CD4-positive, alpha-beta T cell treated with Interleukin-10 for 1 hour (primary cell): ENCODE measurements at places on chromosomes 12 and 14.
A peak's percentile ranks its signal among the peaks of the same experiment; 100 is the strongest.

- no peak for DNase-seq
Measured at GRCh38 chr14:87879389-87879788, 113.6 kb downstream of the GALC start.

DNA sequence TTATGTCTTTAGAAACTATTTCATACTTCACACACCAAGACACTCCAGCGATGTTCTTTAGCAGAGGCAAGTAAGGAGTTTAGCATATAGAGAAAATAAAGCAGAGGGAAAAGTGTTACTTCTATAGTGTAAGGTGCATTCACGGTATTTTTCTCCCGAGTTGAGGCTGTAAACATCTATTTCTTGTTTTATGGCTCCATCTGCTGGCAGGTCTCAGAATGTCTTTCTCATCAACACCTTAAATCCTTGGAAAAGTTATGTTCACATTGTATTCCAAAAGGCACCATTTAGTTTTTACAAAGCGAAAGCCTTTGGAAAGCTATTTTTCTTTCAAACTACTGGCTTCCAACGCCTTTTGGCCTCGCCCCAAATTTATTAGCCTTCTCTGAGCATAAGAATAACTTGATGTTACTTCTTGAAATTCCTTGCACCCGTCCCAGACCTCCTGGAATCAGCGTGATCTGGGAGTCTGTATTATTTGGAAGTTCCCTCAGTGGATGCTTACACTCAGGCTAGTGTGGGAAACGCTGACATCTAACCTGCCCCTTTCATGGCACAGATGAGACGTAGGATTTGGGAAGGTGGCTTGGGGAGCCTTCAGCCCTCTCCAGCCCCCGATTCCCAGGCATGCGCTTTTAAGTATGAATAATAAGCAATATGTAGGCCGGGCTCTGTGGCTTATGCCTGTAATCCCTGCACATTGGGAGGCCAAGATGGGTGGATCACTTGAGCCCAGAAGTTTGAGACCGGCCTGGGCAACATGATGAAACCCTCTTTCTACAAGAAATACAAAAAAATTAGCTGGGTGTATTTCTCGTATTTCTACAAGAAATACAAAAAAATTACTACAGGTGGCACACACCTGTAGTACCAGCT, 1.9 kb upstream of the PIWIL1 start:
- peak; percentile 28 for DNase-seq

GRCh38 chr12:53626702-53627169, 554 bp upstream of the ATF7 start:
- no peak for DNase-seq

DNA sequence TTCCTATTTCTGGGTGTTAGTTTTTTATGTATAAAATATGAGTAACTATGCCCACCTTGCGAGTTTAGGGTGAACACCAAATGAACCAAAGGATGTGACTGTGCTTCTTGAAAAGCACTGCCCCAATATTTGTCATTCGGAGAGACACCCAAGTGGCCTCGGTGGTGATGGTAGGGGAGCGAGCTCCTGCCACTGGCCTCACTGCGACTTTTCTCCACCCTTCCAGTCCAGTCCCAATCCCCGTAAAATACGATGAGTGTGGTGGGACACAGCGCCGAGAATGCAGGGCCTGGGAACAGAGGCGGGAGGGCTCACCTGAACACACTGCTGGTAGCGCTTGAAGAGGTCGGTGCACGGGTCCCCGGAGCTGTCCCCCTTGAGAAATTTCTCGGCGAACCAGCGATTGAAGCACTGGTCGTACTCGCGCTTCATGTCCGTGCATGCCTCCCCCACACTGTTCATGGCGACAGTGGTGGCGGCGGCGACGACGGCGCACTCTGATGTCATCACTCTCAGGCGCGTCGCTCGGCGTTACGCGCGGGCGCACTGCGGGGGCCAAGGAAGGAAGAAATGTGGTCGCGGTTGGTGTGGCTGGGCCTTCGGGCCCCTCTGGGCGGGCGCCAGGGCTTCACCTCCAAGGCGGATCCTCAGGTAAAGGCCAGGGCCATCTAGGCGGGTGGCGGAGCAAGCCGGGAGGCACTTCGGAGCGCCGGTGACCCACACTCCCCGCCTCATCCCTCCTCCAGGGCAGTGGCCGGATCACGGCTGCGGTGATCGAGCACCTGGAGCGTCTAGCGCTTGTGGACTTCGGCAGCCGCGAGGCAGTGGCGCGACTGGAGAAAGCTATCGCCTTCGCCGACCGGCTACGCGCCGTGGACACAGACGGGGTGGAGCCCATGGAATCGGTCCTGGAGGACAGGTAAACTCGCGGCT, at the start of the genes GATC and TRIAP1:
TSS of gene GATC (plus strand) at position 534 of the 933 bp plus-strand sequence. CDS start at position 571, 37 bp downstream.
TSS of gene TRIAP1 (minus strand) at position 474 of the 933 bp plus-strand sequence. CDS start at position 462, 12 bp downstream.
- peak; percentile 91 for DNase-seq

- no peak for DNase-seq
Measured at GRCh38 chr12:59494617-59495016, 101.2 kb upstream of the SLC16A7 start.

DNA sequence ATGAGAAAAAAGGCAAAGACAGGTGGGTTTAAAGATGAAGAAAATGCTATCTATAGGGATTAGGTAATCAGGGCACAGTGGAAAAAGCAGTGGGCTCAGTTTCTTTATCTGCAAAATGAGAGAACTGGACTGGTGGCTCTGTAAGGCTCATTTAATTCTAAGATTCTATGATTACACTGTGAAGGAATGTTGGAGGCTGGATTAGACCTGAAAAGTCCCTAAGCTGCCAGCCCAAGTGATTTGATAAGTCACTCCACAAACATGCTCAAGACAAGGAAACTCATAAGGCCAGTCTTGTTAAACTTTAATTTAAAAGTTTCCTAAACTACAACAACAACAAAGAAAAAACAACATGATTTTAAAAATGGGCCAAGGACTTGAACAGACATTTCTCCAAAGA, 75.1 kb downstream of the DCAF5 start:
- no peak for DNase-seq

DNA sequence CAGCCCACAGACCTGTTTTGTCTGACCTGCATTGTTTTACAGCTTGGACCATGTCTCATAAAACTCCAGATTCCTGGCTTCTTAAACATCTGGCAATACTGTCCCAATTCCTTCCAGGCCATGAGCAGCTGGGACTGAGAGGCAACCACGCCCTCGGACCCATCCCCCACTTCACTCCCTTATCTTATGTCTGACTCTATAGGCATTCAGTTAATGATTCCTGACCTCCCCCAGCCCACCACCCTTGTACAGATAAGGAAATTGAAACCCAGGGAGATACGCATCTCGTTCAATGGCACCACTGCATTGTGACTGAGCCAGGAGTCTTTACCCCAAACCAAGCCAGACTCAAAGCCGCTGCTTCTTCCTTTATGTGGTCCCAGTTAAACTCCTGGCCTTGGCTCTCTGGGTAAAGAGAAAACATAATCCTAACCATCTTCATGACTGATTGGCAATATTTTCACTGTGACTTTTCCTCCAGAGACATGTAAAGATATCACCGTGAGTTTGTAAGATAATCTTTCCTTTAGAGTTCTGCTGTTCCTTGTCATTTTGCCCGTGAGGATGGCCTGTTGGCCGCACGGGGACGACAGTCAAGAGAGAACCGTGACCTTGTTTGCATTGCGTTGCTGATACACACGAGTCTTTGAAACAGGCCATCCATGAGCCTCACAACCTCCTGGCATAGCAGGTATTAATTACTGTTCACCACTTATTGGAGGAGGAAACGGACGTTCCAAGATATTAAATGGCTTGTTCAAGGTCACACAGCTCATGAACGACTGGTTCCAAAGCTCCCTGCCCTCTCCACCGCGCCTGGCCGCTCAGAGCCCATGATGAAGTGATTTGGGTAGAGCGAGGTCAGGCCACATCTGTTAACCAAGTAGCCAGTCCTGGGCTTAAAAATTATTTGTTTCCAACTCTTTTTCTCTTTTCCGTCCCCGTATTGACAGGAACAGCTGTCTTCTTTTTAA, 39.4 kb downstream of the MAP1LC3B2 start:
- no peak for DNase-seq

DNA sequence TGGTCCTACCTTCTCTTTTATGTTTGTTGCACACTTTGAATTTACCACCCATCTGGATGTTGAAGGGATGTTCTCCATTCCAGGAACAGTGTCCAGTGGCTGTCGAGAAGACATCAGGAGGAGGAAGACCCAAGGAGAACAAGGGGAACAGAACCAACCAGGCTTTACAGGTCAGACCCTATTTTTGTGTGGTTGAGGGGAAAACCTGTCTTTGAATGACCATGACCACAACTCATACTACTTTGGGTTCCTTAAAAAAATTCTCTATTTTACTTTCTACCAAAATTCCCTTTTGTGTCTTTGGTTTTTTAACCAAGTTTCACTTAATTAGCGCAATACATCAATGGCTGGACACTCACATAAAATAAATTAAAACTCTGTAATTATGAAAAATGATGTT, 78.7 kb downstream of the PLXNC1 start:
- no peak for DNase-seq

GRCh38 chr14:80946797-80947196, 5.3 kb upstream of the CEP128 start:
- no peak for DNase-seq

GRCh38 chr14:100791995-100792394, 33.9 kb upstream of the MEG3 start:
- DNase-seq, result no peak

GRCh38 chr14:26427097-26427496, 170.7 kb downstream of the NOVA1 start:
- DNase-seq, result no peak

DNA sequence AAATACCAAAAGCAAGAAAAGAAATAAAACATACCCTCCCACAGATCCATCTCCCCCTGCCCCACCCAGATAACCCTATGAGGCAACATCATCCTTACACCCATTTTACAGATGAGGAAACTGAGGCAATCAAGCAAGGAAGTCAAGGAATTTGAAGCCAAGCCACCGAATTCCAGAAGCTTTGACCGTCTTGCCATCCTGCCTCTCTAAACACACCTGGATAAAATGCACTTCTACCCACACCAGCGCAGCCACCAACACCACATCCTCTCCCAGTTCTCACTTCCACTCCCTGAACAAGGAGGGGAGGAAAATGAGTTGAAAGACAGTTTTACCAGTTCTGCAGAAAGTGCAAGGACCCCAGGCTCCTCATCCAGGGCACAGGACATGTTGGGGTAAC, 13.6 kb downstream of the CMKLR1 start:
- no peak for DNase-seq

DNA sequence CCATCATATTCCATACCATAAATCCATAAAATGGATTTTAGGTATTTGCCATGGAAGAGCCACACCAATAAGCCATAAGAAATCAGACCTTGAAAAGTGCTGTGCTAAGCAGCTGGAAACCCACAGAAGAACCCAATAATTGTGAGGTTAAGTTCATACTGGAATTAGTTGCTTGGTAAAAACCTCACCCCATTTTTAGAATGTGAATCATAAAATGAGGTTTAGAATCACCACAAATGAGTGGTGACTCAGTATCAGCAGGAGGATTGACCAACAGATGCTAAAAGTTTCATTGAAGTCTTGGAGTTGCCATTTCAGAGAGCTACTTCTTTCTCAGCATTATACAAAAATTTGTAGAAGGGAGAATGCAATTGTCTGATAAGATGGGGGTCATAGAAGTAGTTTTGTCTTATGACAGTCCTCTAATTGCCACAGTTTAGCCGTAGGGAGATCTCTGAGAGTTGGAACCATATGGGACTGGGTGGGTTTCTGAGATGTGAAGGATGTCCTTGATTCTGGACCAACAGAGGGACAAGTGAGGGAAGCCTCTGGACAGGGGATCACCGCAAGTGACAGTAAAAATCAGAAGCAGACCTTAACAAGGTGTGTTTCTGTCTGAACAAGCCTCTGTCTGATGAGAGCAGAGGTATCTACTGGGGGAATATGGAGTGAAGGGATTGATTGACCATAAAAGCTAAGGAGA, 1.4 kb upstream of the STON2 start:
- no peak for DNase-seq

DNA sequence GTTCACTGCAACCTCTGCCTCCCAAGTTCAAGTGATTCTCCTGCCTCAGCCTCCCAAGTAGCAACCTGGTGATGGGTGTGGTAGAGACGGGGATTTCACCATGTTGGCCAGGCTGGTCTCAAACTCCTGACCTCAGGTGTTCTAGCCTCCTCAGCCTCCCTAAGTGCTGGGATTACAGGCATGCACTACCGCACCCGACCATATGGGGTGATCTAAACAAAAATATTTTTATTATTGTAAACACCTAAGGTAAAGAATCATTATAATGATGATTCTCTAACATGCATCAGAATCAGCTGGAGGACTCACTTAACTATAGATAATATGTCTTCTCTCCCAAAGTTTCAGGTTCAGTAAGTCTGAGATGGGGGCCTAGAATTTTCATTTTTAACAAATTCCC, 96.2 kb upstream of the ALG10 start:
- no peak for DNase-seq

GRCh38 chr12:41653386-41654326, 465.5 kb downstream of the PDZRN4 start:
- no peak for DNase-seq

- DNase-seq, result no peak
Measured at GRCh38 chr12:123393747-123394146, 9.8 kb downstream of the KMT5A start.

DNA sequence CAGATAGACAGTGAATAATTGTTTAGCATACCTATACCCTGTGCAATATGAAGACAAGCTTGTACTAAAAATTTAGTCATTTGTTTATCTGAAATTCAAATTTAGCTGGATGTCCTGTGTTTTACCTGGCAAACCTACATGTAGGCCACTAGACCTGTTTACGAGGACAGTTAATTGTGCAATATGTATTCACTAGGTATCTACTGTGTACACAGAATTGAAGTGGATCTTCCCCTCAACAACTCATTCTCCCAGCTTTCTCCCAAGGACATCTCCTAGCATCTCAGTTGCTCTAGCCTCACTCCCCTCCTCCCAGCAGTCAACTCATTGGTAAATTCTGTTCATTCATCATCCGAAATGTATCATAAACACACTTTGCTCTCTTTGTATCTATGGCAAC, 25.3 kb downstream of the AK7 start:
- no peak for DNase-seq

- DNase-seq, result no peak
Measured at GRCh38 chr14:104284107-104284592, 145.8 kb downstream of the KIF26A start.

- DNase-seq, result no peak
Measured at GRCh38 chr12:20778969-20779368, 31.5 kb upstream of the SLCO1B3 start.
